ENCODE measurements at places on chromosomes 2 and 18.

- DNase-seq = no peak
Observed at GRCh38 chr2:69309351-69310110, 77.5 kb downstream of the GFPT1 start.

DNA sequence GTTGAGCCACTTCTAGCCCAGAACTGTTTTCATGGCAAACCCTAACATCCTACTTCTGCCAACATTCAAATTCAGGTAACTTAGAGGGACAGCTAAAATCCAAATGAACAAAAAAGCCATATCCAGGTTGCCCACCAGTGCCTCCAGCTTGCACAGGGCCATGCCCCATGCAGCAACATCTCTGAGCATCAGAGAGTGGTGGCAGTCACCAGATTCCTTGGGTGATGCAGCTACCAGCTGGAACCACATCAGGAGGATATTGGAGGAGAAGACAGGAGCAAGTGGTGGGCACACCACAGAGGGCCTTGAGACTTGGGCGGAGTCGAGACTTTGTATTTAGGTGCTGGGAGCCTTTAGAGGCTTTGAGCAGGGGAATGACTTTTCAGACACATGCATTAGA, 50.5 kb downstream of the SDC1 start:
- DNase-seq = no peak

DNA sequence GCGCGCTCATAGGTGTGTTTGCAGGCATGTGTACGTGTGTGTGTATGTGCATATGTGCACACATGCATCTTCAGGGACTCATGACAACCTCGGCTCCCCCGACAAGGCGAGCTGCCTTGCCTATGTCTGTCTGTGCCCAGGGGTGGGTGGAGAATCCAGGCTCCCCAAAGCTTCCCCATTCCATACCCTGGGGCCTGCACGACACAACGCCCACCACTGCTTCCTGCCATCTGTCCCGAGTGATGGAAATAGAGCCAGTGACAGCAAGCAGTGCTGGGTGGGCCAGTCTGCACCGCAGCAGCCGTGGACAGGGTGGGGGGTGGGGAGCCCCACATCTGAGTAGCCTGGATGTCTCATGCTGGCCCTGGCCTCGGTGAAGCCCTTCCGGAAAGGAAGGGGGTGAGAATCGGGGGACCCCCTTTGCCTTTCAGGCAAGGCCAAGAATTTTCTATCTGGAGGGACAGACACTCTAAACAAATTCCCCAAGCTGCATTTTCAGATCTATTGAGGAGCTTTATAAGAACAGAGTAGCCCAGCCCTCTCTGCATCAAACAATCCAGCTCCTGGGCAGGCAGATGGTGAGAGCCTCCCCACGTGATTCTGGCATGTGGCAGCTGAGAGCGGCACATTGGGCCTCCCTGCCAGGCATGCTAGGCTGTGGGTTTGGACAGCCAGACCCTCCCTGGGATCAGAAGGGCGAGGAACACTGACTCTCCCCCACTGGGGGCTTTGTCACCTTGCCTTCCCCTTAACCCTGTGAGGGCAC, 4.9 kb downstream of the KCNIP3 start:
- DNase-seq = no peak

- no peak for DNase-seq
Observed at GRCh38 chr18:33838054-33838453, 260.0 kb downstream of the ASXL3 start.

GRCh38 chr18:22176420-22177326, 7.3 kb downstream of the GATA6 start:
- no peak for DNase-seq

DNA sequence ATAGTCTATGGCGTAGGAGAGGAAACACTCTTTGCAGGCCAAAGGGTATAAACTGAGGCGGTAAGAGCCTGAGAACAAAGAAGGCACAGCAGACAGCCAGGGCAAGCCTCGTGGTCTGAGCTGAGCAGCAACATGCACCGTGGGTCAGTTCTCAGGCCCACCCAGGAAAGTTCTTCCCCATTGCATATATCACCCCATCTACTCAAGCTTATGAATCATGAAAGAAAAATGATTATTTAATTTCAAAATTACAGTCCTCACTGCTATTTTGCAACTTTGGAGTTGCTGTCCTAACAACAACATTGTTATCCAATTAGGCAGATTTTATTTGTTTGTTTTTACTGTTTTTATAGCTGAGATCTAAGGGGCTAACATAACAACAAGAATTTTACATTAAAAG, 54.7 kb upstream of the RIOK3 start:
- DNase-seq = no peak

DNA sequence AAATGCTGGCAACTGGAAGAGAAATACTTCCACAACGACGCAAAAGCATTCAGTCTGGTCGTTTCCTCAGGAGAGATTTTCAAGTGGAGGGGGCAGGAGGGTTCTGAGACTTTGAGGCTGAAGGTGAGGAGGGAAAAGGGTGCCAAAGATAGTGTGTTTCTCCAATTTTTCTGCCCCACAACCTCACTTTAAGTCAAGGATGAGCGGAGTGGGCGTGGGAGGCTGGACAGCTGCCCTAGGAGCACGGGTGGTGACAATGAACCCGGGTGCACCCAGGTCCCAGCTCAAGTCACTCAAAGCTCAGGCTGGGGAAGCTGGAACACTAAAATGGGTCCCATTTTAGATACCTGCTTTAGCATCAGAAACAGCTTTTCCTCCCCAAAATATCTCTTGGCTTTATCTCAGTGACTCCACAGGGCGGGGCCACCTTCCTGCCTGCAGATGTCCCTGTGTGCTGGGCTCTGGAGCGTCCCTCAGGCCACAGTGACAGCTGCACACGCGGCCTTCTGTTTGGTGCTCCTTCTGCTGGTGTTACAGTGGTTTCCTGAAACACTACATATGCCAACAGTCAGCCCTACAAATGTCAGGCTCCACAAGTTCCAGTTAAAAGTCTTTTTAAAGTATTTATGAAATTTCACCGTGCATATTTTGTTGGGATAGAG, 1.4 kb upstream of the MBP start:
- DNase-seq = peak; percentile 53

DNA sequence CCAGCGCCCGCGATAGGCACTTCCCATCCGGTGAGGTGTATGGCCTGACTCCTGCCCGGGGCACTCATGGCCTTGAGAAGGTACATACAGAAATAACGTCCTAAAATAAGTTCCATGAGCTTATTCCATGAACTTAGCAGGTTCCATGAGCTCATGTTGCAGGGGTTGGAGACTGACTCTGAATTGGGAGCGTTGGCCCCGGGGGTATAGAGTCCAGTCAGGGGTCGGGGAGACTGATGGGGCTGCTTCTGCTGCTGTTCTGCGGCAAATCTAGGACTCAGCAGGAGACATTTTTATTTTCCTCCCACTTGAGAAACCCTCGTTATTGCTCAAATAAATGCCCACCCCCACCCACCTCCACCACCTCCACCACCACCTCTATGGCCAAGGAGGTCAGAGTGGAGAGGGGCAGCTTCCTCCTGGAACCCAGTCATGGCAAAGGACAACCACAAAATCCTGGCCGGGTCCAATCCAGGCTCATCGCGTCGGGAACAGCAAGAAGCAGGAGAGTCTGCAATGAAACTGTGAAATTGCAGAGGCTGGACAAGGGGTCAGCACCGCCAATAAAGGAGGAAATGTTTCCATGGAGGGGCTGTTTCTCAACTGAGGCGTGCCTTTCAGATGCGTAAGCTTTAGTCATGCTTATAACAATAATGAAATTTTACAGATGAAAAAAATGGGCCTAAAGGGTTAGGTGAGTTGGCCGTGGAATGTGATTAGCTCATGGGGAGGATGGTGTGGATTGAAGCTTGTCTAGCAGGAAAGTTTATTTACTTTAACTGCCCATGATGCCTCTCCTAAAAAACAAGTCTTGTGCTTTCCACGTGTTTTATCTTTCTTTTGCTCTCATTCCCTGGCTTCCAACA, 136.6 kb upstream of the ALKAL2 start:
- DNase-seq = no peak

DNA sequence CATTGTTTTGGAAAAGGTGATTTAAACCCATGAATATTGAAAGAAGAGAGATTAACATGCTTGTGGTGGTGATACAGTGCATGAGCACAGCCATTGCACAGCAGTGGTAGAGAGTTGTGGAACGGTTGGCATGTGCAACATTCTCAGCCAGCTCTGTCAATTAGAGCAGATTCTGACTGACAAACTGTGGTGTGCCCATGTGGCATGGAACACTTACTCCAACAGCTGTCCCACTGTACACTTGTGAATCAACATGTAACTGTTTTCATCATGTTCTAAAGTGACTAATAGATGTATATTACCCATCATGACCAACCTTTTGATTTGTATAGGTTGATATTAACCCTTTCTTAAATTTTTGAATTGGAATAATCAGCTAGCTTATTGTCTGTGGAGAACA, 55.6 kb downstream of the PKP4 start:
- no peak for DNase-seq

DNA sequence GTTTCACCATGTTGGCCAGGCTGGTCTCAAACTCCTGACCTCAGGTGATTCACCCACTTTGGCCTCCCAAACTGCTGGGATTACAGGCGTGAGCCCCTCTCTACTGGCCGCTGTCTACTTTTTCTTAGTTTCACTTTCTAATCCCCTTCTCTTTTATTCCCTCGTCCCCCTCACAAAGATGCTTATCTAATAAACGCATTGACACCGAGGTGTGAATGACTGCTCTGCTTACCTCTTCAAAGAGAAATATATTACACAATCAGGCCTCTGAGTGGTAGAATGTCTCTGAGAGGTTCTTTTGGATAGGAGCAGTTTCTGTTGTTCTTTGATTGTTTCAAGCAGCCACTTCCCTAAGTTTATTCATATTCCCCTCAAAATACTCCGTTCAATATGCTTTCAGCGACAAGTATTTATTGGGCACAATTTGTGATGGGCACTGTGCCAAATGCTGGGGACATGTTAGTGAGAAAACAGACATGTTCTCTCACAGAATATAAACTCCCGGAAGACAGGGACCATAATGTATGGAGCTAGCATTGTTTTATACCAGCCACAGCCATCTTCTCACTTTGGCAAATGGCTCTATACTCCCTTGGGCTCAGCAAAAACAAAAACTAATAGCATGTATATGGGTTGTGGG, 34.7 kb upstream of the RAPH1 start:
- DNase-seq = no peak

- no peak for DNase-seq
Observed at GRCh38 chr2:11983870-11984269, 237.4 kb downstream of the LPIN1 start.

- no peak for DNase-seq
Observed at GRCh38 chr18:80176334-80177073, 67.4 kb downstream of the ADNP2 start.

DNA sequence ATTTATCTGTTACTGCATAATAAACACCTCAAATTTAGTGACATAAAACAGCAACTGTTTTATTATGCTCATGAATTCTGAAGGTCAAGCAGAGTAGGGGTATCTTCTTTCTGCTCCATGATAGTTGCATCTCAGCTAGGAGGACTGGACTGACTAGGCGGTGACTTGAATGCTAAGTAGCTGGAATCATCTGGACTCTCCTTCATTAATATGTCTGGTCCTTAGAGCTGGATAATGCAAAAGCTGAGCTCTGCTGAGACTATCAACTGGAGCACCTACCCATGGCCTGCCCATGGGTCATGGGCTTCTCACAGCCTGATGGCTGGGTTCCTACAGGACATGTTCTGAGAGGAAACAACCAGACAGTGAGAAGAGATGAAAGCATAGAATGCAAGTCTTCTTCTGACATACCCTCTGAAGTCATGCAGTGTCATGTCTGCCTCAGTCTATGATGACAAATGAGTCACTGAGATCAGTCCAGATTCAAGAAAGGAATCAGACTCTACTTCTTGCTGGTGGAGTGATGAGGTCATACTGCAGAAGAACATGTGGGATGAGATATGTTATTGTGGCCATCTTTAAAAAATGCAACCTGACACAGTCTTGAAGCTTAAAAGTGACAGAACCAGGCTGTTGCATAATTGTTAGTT, 174.2 kb upstream of the OSR1 start:
- no peak for DNase-seq

- no peak for DNase-seq
Observed at GRCh38 chr2:80238692-80239469, 65.7 kb downstream of the LRRTM1 start.

DNA sequence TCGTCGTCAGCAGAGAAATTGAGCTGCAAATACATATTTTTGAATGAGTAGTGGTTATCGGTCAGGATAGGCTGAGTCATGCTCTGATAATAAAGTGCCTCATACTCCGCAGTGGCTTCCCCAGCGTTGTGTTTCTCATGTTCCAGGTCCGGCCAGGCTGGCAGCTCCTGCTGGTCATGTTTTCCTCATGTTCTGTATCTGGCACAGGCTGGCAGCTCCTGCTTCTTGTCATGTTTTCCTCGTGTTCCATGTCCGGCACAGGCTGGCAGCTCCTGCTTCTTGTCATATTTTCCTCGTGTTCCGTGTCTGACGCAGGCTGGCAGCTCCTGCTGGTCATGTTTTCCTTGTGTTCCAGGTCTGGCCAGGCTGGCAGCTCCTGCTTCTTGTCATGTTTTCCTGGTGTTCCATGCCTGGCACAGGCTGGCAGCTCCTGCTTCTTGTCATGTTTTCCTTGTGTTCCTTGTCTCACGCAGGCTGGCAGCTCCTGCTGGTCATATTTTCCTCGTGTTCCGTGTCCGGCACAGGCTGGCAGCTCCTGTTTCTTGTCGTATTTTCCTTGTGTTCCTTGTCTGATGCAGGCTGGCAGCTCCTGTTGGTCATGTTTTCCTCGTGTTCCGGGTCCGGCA, 148.9 kb downstream of the ATP9B start:
- DNase-seq = no peak

DNA sequence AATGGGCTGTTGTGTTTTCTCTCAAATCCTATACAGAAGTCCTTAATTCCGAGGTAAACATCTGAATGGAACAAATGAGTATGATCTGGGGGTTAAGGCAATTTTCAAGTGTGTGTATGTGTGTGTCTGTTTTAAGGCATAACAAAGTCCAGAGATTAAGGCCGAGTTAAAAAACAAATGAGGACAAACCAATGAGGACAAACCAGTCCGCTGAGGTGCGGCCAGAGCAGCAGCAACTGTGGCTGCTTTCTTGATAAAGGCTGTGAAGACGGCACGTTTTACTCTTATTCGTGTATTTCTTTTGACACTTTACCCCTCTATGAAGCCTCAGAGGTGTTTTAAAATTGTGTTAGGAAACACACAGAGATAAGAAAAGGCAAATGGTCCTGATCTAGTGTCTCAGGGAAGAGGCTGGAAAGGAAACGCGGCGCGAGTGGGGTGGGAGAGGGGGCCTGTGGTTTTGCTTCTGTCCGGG, 495 bp upstream of the GULP1 start:
- DNase-seq = no peak

GRCh38 chr2:26528836-26529235, 50.9 kb upstream of the OTOF start:
- peak; percentile 9 for DNase-seq

DNA sequence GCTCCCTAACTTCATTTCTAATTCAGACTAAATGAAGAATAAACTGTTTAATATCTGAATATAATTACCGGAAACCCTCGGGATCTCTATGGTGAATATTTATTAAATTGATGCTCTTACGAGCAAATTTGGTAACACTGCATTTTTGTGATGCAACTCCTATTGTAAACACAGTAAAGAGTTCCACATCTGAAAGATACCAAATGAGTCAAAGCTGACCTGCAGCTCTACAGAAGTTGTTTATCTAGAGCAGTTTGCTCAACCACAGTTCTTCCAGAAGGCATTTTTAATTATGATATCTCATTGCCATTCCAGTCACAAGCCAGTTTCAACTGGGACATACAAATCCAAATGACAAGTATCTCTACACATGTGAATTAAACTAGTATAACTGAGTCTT, 129.7 kb downstream of the PKP4 start:
- DNase-seq = no peak

- no peak for DNase-seq
Observed at GRCh38 chr18:37729716-37730115, 164.1 kb upstream of the CELF4 start.

GRCh38 chr2:96806468-96807126, 9.5 kb upstream of the CNNM3 start:
- no peak for DNase-seq

- DNase-seq = no peak
Observed at GRCh38 chr2:16700551-16701259, 35.1 kb upstream of the CYRIA start.

All from heart left ventricle (tissue), 16 donors.